ENCODE measurements at places on chromosomes 1 and 21. TPM values are rescaled to one million over a fixed set of nuclear protein-coding genes. Genes with fewer than 3 reads are reported as not detected.
A peak's percentile ranks its signal among the peaks of the same experiment; 100 is the strongest.

DNA sequence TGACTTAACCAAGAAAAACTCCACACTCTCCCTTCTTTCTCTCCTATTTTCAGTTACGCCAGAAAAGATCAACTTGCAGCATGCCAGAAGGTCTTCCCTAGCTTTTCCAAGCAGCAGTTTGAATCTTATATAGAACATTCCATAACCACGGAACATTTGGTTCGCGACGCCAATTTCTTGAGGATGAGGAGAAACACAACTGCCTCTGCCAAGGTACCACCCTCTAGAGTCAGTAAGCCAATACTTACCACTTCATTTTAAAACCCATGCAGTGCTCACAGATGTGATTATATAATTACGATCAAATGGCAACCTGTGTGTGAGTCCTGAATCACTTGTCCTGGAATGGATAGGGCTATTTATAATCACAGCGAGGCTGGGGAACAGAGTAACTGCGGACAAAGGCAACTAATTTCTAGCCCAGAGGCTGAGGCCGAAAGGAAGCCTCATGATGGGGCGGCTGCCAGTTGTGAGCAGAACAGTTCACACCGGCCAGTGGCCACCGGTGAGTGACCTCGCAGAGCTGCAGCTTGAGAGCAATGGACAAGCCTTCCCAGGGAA is 43.2 kb upstream of the BACE2 start:
- no peak for DNase-seq

GRCh38 chr1:61081686-61082310 is 563 bp upstream of the NFIA start:
- no peak for DNase-seq

DNA sequence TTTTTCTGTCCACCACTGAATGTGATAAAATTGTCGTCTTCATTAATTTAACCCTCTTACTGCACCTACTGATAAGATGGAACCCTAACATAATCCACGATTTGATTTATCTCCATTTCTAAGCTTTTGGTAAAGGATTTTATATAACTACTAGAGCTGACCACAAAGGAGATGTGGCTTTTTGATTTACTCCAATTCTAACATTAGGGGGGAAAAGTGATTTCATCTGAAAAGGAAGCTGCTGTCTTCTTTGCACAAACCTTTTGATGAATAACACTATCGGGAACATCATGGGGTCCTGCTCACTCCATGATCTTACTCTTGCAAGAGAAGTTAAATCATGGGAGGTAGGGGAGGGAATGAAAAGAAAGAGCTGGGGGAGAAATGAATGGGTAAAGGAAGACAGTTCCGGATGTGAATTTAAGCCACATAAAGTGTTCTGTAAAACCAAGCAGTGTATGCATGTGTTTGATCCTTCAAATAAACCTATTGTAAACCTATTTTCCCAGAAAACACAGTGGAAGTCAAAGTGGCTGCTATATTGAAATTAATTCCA is 161.8 kb downstream of the GABPA start:
- no peak for DNase-seq

- DNase-seq, result no peak
These were observed 131.4 kb downstream of the HS2ST1 start for GRCh38 chr1:87045761-87046304.

DNA sequence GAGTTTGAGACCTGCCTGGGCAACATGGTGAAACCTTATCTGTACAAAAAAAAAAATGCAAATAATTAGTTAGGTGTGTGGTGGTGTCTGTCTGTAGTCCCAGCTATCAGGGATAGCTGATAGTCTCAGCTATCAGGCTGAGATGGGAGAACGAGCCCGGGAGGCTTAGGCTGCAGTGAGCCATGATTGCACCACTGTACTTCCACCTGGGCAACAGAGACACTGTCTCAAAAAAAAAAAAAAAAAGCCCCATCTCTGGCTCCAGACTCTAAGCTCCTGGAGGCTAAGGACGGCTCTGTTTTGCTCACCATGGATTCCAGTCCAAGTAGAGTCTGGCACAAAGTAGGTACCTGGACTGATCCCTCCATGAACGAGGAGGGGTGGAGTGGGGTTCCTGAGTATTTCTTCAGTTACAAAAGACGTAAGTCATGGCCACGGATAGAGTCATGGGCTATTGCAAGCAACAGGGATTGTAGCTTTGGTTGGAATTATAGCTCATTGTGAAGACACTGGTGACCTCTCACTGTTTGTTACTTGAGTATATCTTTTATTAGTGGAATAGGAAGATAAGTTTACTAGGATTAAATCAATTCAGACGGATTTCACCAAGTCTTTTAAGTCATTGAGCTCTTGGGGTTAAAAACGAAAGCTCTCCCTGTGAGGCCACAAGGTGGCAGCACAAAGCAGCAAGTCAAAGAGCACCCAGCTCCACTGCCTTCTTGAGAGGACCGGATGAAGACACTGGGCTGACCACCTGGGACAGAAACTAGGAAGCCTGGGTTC is 35.6 kb upstream of the TMEM61 start:
- DNase-seq, result peak; percentile 63

The SPRR4 gene
- polyA plus RNA-seq, result not detected
